ENCODE measurements at places on chromosomes 11 and 22.

DNA sequence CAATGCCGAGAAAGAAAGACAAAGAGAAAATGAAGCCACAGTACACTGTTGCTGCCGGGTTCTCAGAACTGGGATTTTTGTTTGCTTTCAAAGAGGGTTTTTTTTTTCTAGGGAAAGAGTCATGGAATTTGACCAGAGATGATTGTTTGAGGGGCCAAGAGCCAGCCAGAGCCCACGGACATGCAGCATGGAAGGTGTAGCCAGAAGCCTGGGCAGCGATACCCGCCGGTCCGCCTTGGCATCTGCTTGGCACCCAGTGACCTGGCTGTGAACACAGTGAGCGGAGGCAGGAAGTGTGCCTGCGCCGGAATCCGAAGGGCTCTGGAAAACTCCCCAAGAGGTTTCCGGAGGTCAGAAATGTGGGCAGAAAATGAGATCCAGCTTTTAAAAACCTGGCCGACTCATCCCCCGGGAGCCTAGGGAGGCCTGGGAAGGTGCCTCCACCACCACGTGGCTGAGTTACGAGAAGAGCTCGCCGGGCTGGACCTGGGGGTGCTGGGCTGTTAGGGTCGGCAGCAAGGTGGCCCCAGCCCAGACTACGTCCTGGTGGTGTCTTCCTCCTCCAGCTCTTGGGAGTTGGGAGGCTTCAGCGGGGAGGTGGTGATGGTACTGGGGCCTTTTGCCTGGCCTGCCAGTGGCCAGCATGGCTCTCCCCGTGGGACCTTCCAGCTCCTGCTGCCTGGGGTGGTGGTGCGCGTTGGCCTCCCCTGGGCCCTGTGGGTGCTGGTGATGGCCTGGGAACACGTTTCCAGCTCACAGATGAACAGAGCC lies 61.6 kb upstream of the PPARA start:
- DNase-seq, result no peak

- DNase-seq, result peak; percentile 70
Measured at GRCh38 chr22:26367402-26368245, 61.4 kb upstream of the ASPHD2 start.

- no peak for DNase-seq
Measured at GRCh38 chr22:50701428-50702154, 29.0 kb downstream of the SHANK3 start.

- no peak for DNase-seq
Measured at GRCh38 chr22:39289975-39290720, 29.3 kb downstream of the RPL3 start.

- no peak for DNase-seq
Measured at GRCh38 chr11:73577496-73577917, 20.4 kb downstream of the FAM168A start.

DNA sequence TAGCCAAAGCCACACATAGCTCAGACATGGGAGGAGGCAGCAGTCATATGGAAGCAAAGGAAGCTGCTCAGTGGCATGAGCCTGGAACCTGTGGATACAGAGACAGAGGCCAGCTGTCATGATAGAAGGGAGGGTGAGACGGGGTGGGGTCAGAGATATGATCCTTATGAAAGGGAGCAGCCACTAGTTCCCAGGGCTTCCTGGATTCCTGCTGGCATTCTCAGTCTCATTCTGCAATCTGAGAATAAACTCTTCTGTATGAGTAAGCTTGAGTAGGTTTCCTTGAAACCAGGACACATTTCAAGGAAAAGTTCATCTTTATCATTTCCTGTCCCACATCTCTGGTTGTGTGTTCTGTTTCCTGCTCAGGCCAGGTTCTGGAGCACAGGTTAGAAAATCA lies 220.2 kb upstream of the SNX19 start:
- no peak for DNase-seq

DNA sequence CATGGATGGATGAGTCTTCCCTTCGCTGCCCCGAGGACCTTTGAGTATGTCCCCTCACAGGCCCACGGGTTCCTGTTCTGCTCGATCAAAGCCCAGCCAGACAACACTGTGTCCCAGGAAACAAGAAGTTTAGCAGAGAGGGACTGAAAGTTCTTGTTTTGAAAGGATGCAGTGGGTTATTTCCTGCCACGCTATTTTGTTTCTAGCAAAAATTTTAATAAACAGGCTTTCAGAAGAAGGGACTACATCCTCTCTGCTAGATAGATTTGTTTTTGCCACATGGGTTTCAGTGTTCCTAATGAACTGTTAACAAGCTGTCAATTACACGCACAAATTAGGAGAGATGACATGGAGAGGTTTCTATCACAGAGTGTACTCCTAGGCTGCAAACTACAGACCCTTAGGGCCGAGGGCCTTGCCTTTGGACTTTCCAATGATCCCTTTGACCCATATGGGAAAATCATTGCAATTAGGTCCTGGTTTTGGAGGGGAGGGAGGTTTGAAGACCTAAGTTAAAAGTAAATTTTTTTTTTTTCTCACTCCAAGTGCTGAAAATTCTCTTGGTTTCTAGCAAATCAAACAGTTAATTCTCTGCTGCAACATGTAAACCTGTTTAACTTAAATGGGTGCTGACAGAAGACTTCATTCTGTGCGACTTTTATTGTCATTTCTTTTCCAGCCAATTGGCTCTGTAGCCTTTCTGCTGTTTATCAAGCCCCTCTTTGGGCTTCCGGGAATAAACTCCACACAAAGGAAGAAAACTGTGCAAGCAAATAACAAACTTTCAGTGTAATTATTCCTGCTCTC lies 81.4 kb downstream of the RCN1 start:
- DNase-seq, result no peak

DNA sequence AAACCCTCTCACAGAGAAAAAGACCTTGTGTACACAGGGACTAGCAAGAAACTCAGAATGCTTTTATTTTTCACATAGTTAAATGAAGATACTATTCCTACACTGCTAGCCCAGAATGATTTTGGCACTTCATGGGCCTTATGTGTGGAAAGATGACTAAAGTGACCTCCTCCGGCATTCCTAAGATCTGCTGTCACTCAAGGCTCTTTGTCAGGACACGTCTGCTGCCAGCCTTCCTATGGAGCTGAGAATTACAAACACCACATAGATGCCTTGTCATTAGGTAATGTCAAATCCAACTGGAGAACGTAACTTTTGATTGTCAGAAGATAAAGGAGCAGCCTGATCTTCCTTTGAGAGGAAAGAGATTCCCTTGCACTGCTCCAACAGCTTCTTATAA lies 249.1 kb downstream of the FAT3 start:
- DNase-seq, result no peak

- no peak for DNase-seq
Measured at GRCh38 chr11:12871788-12872321, 137.3 kb upstream of the RASSF10 start.

DNA sequence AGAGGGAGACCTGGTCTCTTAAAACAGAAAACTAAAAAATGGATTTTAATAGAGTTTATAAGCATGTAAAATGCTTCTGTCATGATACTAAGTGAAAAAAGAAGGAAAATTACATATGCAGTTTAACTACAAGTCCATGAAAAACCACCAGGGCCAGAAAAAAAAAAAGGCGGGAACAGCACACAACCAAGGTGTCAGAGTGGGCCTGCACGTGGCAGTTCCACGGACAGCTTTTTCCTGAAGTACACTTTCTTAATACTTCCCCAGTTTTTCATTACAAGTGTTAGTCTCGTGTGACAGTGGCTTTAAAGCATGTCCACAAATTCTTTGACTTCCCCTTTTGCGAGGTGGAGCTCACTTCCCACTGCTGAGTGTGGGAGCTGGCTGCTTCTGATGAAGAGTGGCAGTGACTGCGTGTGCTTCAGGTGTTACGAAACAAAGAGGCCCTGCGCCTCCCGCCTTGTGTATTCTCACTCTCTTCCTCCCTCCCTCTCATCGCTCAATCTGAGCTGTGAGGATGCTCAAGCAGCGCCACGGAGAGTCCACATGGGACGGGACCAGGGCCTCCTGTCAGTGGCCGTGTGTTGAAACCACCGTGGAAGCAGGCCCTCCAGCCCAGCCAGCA lies 16.4 kb downstream of the PPM1F start:
- no peak for DNase-seq

- DNase-seq, result no peak
Measured at GRCh38 chr11:74025467-74026166, 16.7 kb upstream of the UCP3 start.

DNA sequence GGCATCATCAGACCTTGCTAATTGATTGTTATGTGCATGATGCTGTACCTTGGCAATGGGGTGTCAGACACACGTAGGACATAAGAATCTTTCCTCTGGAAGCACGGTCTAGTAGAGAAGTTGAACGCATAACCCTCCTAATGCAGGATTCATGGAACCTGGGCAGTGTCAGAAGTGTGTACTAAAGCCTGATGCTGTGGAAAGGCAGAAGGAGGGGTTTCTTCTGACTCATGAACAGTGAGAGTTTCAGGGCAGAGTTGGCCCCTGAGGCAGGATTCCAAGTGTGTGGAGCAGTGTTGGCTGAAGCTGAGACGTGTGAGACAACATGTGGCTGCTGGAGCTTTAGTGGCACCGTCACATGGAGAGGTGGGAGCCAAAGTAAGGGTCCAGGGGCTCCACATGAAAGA lies 3.5 kb downstream of the PANX1 start:
- DNase-seq, result no peak

- no peak for DNase-seq
Measured at GRCh38 chr11:29256580-29256979, 760.2 kb downstream of the KCNA4 start.

GRCh38 chr11:34154059-34154875 lies 48.8 kb downstream of the NAT10 start:
- DNase-seq, result no peak

DNA sequence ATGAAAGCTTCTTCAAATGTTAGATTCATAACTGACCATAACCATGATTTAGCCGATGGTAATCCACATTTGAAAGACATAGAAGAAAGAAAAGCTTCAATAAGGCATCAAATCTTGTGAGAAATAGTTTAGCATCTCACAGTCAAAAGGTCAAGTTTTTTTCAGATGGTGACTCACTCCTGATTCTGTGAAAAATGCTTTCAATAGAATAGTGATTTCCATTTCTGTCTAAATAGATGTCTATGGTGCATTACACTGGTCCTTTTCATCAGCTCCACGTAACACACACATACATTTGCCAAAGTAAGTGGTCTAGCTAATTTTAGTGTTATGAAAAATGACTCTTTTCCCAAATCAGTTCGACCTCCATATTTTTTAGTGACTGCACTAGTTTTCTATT lies 139.2 kb downstream of the LRRC4C start:
- DNase-seq, result no peak

- no peak for DNase-seq
Measured at GRCh38 chr11:23974051-23974450, 522.8 kb upstream of the LUZP2 start.

DNA sequence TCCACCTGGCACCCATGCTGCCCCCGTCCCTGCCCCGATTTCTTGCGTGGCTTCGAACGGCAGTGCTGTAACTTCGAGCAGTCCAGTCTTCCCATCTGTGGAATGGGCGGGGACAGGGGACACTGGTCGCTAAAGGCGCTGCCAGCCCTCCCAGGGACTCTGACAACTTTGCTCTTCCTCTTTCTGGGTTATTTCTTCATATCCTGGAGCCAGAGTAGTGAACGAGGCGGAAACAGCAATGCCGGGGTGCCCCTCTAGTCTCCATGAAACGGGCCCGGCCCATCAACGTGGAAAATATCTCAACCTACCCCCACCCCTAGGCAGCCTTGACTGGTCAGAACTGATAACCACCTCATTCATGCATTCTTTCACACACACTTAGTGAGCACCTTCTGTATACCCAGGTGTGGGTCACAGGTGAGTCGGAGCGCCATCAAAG lies 42.8 kb downstream of the TRIOBP start:
- DNase-seq, result no peak

DNA sequence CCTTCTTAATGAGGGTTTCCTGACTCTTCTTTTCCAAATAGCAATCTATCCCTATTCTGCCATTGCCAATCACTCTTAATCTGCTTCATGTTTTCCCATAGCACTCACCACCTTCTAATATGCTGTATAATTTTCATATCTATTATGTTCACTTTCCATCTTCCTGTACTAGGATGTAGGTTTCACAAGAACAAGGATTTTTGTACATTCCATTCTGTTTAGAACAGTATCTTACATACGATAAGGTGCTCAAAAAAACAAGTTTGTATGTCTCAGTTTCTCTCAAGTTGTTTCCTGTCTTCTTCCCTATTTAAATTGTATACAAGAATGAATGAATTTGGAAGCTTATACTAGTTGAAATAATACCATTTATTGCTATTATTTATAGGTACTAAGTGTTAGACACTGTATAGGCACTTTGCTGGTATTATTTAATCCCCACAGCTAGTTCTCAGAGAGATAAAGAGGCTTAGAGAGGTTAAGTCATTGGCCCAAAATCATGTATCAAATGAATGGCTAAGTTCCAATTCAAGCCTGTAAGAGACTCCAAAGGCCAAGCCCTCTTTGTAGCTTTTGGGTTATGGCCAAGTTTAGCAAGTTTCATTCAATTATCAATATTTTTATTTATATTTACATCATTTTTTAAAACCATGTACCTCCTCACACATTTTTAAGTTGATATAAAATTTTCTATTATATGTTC lies 134.7 kb downstream of the PAX6 start:
- no peak for DNase-seq

GRCh38 chr11:123754101-123754568 lies at the start of gene OR6X1:
OR6X1 (minus strand) TSS chr11:123754518; CDS start chr11:123754518, 0 bp downstream.
- DNase-seq, result no peak

GRCh38 chr22:46124383-46125144 lies 25.8 kb upstream of the PPARA start:
- DNase-seq, result no peak

DNA sequence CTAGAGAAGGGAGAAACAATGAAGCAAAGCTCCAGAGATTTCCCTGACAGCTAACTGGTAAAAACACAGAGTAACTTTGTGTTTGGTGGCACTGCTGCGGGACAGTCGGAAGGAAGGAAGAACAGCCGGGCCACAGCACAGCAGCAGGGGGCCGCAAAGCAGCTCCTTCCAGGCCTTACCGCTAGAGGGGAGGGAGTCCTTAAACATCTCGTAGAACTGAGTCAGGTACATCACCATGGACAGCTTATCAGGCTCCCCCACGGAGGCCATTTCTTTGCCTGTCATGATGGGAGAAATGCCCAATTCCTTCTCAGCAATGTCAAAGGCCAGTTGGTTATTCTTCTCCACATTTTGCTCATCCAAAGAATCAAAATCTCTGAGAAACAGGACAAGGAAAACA lies 114.6 kb upstream of the BID start:
- DNase-seq, result no peak

- DNase-seq, result peak; percentile 34
Measured at GRCh38 chr22:49968313-49968830, 7.8 kb downstream of the PIM3 start.

GRCh38 chr11:33211580-33211979 lies 45.6 kb upstream of the HIPK3 start:
- DNase-seq, result no peak

DNA sequence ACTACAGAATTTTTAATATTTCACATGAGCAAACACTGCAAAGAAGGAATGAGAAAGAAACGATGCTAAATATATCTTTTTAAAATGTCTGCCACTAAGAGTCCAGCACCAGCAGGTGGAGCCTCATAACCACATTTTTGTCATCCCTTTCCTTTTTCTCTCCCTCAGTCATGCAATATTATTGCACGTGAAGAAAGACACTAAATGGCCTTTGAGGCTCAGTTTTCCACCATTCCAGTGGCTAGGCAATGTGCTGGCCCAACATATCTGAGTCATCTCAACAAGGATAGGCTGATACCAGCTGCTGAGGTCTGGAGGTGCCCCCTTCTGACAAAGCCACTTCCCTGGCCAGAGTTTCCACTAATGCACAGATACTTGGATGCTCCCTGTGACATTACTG lies 1.8 kb downstream of the ALKBH8 start:
- DNase-seq, result no peak

- no peak for DNase-seq
Measured at GRCh38 chr11:118643995-118644345, 35.5 kb downstream of the TREH start.

Measured in activated CD4-positive, CD25-positive, alpha-beta regulatory T cell treated with anti-CD3 and anti-CD28 coated beads, Interleukin-2, amount 50 U/mL, for 72 hours (primary cell).